Colonic mucosa (tissue), 4 donors: ENCODE measurements at places on chromosomes 4 and X. TPM values are rescaled to one million over a fixed set of nuclear protein-coding genes. Genes with fewer than 3 reads are reported as not detected.

Gene SOWAHB
- 20.8 TPM for total RNA-seq

Gene MAP7D3
- 2.8 TPM for total RNA-seq

Gene IL21
- not detected for total RNA-seq

Gene LARP7
- total RNA-seq = 35.3 TPM

Gene AR
- total RNA-seq = 0.67 TPM

Gene PPBP
- total RNA-seq = not detected

Gene SSX4
- not detected for total RNA-seq

Gene SYP
- 6.4 TPM for total RNA-seq

Gene MUC7
- total RNA-seq = not detected

Gene KCND1
- total RNA-seq = 0.90 TPM

Gene OPRPN
- not detected for total RNA-seq

Gene UCHL1
- total RNA-seq = 13.2 TPM

Gene VCX2
- not detected for total RNA-seq

Gene SRPX
- 15.9 TPM for total RNA-seq

Gene ARHGAP24
- total RNA-seq = 4.2 TPM

Gene FRYL
- 193 TPM for total RNA-seq

Gene RS1
- total RNA-seq = not detected

Gene SORCS2
- total RNA-seq = 0.74 TPM

Gene ADH1A
- total RNA-seq = 0.17 TPM

Gene IGSF1
- total RNA-seq = 0.10 TPM

Gene CT47A7
- not detected for total RNA-seq

Gene CSAG3
- total RNA-seq = not detected

Gene MAGEA10
- total RNA-seq = not detected

Gene DNAAF6
- not detected for total RNA-seq

Gene ADRA2C
- 0.61 TPM for total RNA-seq

Gene PRRG3
- total RNA-seq = 0.05 TPM

Gene SLC4A4
- 99.0 TPM for total RNA-seq

Gene RASL11B
- total RNA-seq = 0.35 TPM

Gene ARMCX1
- 6.8 TPM for total RNA-seq

Gene PDGFRA
- 32.5 TPM for total RNA-seq

Gene TENM3
- 0.32 TPM for total RNA-seq

Gene CCDC158
- total RNA-seq = not detected

Gene PRR32
- not detected for total RNA-seq

Gene GAGE12H
- not detected for total RNA-seq

Gene BEX1
- total RNA-seq = 0.77 TPM

Gene EGFL6
- 0.27 TPM for total RNA-seq

Gene RHOXF2B
- not detected for total RNA-seq

Gene FAM9B
- not detected for total RNA-seq

Gene AKAP14
- not detected for total RNA-seq

Gene XAGE1B
- not detected for total RNA-seq

Gene TMEM33
- 75.4 TPM for total RNA-seq

Gene TLR1
- 4.7 TPM for total RNA-seq

Gene CYBB
- total RNA-seq = 7.7 TPM

Gene DDX53
- not detected for total RNA-seq

Gene TMPRSS11A
- not detected for total RNA-seq

Gene RPL9
- 1,123 TPM for total RNA-seq

Gene PLP1
- total RNA-seq = 4.0 TPM

Gene RAB39B
- 0.13 TPM for total RNA-seq

Gene UGT2B10
- 0.40 TPM for total RNA-seq

Gene STAP1
- total RNA-seq = 0.52 TPM

Gene KIAA1210
- not detected for total RNA-seq
